ENCODE measurements at places on chromosomes 4 and X.

DNA sequence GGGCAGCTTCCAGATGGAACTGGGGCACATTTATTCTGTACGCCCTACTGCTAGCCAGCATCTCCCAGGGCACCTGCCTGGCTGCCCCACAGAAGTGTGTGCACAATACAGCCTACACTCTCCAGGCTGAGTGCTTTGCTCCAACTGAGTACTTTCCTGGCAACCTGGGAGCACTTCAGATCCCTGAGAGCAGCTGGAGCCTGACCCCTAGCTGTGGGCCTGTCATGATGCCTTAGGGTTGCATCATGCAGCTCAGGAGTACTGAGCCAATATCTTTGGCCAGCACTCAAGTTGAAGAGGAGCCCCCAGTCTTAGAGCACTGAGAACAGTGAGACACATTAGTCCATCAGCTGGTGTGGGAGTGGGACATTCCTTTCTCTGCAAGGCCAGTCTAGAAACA, 321.9 kb downstream of the CFAP47 start:
- DNase-seq: no peak

DNA sequence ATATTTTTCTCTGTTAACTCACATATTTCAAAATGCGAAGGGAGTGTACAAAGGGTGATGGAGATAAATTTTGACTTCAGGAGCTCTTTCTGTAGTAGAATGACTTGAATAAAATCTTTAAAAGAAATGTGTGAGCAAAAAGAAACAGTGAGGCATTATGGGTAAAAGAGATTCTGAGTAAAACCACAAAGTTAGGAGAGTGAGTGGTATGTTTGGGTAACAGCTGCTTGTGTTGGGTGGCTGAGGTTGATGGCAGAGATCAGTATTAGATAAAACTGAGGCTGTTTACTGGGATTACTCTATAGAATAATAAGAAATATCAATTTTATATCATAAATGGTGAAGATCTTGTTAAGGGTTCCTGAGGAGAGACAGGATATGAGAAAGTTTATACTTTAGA, 434.2 kb upstream of the AMOT start:
- no peak for DNase-seq

- DNase-seq: peak; percentile 21
Observed at GRCh38 chr4:123452616-123453015, 56.0 kb downstream of the SPRY1 start.

GRCh38 chrX:131068945-131069719, 11.0 kb downstream of the ARHGAP36 start:
- peak; percentile 52 for DNase-seq

DNA sequence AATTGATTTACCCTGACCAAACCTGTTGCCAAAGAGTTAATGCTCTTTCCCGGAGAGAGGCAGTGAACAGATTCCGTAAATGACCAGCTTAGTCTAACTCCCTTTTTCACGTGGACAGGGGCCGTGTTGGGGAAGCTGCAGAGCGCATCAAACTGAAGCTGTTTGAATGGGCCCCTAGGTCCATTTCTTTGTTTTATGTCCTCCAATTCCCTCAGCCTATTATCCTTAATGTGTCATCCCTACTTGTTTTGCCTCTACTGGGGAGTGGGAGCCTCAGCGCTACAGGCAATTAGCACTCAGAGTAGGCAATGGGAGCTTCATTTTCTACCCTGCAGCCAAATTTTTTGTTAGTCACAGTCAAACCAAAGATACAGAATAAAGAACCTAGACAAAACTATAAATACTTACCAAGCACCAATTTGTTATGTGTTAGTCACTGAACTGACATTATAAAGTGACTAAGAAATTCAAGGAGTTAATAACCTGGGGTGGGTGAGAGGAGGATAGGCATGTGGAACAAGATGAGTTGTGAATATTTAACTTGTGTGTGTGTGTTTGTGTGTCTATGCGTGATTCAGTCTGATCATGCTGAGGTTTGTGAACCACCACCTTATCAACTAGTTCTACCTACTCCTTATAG, 417.4 kb downstream of the PACRGL start:
- no peak for DNase-seq

DNA sequence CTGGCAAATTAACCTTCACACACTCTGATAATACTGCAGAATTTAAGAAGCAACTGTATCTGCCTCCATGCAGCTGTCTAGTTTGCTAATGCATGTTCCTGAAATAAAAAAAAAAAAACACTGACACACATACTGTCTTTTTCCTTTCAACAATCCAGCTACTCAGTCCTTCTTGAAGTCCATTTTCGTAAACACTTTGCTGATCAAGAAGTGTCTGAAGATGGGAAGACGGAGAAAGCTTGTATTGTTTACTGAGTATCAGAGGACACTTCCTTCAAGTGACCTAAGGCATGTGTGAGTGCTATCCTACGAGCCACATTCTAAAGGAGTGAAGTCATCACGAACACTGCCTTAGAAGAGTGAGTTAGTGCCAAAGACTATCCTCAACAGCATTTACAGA, 82.6 kb downstream of the LUZP4 start:
- no peak for DNase-seq

GRCh38 chrX:132631579-132632232, 142.9 kb upstream of the MBNL3 start:
- peak; percentile 20 for DNase-seq

DNA sequence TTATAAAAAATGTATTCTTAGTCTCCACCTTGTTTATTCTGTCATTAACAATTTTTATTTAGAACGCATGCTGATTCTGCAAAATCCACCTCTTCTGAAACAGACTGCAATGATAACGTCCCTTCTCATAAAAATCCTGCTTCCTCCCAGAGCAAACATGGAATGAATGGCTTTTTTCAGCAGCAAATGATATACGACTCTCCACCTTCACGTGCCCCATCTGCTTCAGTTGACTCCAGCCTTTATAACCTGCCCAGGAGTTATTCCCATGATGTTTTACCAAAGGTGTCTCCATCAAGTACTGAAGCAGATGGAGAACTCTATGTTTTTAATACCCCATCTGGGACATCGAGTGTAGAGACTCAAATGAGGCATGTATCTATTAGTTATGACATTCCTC, 75.6 kb upstream of the SMARCA5 start:
- no peak for DNase-seq
